Activated T-helper 9 cell treated with anti-CD3 and anti-CD28 coated beads, Interleukin-2, amount 50 U/mL, for 16 hours (primary cell): ENCODE measurements at places on chromosomes 1 and 21.

- no peak for DNase-seq
These were observed 1.4 kb upstream of the UBXN10 start for GRCh38 chr1:20184481-20184900.

DNA sequence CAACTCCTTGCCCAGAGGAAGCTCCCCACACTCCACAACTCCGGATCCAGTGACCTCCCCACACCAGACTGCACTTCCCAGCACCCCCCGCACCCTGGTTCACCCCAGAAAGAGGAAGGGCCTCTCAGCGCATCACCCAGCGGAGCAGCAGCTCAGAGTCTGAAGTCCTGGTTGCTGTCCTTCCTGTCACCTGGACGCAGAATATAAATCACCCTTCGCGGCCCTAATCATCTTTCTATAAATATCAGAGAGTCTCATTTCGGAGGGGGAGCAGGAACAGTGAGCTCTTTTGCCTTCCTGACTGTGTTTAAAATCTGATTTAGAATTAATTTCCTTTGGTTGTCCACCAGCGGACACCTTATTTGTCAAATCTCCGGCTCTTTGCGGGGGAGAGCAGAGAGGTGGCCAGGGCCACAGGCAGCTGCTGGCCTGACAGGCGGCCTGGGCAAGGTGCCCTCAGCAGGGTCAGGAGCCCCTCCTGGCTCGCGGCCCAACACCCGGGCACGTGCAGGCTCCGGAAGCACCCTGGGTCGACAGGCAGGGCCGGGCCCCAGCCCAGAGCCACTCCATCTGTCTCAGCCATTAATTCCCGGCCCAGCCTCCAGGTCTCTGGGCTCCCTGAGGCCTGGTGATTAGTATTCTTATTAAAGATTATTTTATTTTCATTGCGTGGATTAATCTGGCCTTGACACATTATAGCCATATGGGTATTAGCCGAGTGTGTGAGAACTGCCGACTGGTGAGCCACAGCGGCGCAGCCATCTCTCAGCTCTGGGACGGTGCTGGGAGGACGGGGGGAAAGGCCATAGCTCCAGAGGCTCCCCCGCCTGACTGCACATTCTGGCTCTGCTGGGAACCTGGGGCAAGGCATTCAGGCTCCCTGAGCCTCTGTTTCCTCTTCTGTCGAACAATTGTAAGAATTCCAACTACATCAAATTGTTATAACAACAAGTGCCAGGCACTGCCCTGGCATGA, 19.7 kb downstream of the EPHA8 start:
- no peak for DNase-seq

DNA sequence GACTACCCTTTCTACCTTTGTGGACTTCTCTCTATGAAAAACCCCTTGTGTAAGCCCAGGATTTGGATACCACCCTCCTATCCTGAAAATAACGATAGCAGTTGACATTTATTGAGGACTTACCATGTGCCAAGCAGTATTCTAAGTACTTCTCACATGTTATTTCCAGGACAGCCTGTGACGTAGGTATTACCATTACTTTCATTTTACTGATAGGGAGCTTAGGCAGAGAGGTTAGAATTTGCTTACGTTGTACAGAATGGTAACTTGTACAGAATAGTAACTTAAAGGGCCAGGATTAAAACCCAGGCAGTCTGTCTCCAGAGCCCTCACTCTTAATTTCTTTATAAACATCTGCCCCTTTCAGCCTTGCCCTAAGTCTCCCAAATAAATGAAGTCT, 138.3 kb downstream of the NTMT2 start:
- no peak for DNase-seq

DNA sequence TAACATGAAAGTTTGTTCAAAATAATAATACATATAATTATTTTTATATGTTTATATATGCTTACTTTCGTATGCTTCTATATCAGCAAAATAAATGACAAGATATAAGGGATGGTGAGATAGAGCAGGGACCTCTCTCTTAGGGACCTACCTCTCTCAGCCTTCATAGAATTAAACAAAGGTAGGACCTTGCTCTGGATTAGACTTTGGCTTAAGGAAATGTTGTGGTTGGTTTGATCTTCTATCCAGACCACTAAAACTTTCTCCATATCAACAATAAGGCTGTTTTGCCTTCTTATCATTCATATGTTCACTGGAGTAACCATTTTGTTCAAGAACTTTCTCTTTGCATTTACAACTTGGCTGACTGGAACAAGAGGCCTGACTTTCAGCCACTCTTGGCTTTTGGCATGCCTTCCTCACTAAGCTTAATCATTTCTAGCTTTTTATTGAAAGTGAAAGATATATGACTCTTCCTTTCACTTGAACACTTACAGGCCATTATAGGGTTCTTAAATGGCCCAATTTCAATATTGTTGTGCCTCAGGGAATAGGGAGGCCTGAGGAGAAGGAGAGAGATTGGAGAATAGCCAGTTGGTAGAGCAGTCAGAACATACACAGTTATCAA, 14.4 kb downstream of the FRRS1 start:
- DNase-seq, result no peak

DNA sequence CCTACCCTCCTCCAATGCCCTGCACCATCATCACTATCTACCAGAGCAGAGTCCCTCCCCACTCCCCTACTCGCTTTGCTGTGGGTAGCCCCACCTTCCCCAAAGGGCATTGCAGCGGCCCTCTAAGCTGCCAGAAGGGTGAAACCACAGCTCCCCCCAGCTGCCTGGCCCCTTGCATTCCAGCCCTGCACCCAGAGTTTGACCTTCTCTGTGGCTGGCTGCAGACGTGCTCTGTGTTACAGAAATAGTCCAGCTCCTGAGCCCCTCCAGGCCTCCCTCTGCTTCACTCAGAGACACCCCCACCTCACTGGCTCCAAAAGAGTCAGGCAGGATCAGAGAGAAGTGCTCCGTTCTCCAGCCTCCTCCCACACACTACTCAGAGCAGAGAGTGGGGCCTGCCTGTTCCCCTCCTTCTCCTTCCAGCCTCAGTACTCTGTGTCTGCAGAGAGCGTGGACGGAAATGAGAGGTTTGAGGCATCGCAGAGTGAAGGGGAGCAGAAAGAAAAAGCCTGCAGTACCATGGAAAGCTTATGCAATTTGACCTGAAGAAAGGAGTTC, 63.2 kb downstream of the PLEKHA6 start:
- DNase-seq, result no peak

DNA sequence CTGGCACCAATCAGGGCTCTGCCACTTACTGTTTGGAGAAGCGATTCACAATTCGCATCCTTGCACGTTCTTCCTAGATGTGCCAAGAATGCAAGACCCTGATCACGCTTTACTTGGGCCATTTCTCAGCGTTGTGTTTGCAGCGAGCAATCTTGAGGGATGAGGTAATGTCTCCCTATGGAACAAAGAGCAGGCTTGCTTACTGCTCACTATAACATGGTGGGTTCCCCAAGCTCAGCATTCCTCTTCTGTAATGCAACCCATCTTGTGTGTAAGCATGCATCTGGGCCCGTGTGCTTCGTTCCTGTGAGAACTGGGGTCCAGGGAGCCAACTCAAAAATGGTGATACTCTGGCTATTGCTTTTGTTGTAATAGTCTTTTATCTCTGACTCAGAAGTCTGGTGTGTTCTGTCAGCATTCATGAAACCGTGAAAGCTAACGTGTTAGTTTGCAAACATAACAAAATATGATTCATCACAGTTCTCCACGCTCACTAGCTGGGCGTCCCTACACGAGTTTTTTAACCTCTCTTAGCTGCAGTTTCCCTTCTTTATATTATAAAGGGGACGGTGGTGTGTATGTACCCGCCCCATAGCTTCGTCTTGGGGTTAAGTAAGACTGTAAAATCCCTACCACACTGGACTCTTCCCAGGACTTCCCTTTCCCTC, 33.3 kb downstream of the DNTTIP2 start:
- peak; percentile 26 for DNase-seq

GRCh38 chr1:181089017-181089675, 646 bp downstream of the IER5 start:
- DNase-seq, result no peak

- DNase-seq, result no peak
These were observed 394.4 kb upstream of the VAMP3 start for GRCh38 chr1:7376676-7377075.

- no peak for DNase-seq
These were observed 160.6 kb upstream of the JUN start for GRCh38 chr1:58944439-58944838.

DNA sequence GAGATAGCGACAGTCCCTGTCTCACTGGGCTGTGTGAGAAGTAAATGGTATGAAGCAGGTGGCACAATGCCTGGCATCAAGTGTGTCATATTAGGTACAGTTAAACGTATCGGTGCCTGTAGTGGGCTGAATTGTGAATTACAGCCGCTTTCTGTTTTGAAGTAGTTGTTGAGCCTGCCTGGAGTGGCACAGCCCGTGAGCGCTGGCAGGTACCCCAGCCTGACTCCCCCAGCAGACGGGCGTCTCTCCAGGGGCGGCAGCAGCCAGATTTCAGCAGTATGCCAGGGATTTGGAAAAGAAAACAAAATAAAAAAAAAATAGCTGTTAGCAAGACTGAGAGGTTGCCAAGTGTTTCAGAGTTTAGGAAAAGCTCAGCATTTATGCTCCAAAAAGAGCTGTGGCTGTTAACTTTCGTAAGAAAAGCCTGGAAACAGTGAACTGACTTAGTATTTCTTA, 26.6 kb upstream of the GPR153 start:
- DNase-seq, result no peak

DNA sequence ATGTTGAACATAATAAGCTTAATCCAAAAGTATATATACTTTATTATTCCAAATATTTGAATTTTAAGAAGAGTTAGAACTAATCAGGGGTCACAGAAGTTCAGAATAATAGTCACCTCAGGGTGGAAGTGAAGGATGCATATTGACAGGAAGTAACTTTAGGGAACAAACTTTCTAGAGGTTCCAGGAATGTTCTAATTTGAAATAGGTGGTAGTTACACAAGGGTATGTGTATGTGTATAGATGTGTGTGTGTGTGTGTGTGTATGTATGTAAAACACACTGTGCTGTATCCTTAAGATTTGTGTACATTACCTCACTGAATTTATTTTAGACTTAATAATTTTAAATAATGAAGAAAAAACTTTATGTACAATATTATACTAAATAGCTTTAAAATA, 110.4 kb downstream of the ACBD6 start:
- no peak for DNase-seq

GRCh38 chr1:163410073-163410999, 88.6 kb downstream of the NUF2 start:
- DNase-seq, result no peak

- no peak for DNase-seq
These were observed 51.1 kb downstream of the COL24A1 start for GRCh38 chr1:86105533-86105866.

GRCh38 chr1:150582371-150582770, 3.0 kb upstream of the MCL1 start:
- DNase-seq, result no peak

DNA sequence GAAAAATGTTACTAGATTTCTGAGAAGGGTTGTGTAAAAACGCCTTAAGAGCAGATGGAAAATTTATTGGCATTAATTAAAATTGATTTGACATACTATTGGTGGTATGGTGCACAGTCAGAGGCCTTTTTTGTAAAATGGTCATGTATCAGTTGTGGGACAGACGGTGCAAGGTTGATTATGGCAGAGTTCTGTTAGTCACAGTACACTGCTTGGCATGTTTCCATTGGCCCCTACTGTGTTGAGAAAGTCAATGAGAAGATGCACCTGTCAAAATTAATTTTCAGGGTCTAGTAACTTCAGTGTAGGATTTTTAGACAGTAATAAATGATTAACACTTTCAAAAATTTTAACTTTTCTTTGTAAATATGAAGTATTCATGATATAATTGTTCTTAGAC, 4.4 kb downstream of the B3GALT2 start:
- no peak for DNase-seq

DNA sequence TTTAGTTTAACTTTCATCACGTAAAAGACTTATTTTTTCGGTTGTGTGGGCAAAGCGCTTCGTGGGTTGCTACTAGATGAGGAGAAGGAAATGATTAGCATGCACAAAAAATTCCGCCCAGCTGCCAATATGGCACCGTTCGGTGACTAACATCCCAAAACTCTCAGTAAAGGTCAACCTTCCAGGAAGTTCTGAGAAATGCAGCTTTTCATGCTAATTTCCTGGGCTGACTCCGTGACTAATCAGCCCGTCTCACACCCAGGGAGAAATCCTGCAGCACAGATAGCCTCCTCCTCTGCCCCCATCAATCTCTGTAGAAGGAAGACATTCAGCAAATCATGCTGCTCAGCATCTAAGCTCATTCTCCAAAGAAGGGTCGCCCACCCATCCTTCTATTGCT, 34.1 kb downstream of the TMCO4 start:
- DNase-seq, result peak; percentile 27

DNA sequence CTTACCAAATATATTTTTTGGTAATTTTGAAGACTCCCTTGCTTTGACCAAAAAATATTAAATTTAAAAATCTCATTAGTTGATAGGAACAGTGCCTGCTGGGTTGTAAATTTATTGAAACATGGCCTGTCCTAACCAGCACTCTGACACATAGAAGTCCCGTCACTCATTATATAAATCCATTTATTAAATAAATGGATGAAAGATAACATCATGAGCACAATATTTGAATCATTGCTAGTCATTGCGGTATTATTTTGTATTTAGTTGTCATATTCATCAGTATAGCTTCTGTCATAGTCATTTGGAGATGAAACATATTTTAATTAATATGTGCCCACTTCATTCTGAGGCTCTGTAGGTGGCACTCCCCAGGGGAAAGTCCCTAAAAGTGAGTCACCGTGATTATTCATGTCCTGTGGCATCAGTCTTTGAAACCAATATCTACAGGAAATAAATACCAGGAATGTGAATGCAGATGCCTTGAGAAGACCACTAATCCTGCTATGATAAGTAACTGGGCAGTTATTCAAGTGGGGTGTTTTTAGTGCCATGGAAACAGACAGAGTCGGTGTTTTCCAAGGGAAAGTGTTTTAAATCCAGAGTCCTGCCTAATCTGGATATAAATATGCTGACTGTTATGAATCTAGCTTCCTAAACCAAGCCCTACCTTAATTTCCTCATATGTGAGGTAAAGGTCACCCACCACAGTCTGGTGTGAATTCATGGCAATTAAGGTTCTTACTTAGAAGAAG, 302.0 kb downstream of the DUSP10 start:
- peak; percentile 19 for DNase-seq

DNA sequence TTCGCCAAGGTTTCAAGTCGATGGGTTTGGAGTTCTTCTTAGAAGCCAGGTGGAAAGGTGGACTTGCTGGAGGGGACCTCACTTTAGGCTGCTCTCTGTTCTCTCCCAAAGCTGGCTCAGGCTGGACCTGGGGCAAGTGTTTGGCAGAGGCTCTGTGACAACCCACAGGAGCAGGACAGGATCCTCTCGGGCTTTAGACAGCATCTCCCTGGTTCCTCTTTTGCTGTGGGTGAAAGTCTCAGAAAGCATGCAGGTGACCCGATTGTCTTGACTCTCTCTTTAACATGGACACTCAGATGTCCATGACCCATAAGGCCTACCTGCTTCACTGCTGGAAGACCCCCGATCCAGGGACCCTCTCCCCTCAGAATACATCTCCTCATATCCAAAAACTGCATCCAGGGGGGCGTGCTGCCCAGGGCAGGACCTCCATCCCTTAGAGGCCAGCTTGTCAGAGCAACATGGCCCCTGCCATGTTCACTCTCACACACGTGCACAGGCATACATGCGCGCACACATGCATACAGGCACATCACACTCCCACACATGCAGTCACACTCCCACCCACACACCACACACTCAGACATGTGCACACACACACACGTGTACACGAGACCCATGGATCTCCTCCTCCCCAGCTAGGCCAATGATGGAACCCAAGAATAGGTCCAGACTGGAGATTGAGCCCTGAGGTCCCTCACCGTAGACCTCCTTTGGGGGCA, 21.3 kb downstream of the MRPL37 start:
- no peak for DNase-seq

- DNase-seq, result peak; percentile 14
These were observed 11.6 kb upstream of the KCNJ15 start for GRCh38 chr21:38244885-38245869.

GRCh38 chr1:65050735-65051134, 84.4 kb upstream of the JAK1 start:
- no peak for DNase-seq
